ENCODE measurements at places on chromosomes 7 and 10. TPM values are rescaled to one million over a fixed set of nuclear protein-coding genes. Genes with fewer than 3 reads are reported as not detected.

Gene RNF32
- total RNA-seq: not detected

DNA sequence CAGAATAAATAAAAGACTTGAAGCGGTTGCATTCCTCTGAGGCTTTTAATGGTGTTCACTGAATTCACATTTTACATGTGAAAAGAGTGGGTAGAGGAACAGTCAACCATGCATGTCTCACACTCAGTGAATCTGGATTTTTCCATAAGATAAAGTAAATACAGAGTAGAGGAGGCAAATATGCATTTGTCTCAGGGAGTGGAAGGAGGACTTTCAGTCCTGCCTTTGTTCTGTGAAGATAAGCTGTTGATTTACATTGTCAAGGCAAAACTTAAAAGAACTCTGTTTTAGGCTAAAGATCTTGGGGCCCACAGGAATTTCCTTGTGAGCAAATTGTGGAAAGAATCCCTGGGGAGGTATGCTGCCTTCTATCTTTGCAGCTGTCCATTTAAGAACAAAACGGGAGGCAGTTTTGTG lies 825.3 kb upstream of the MBL2 start:
- H3K4me1 ChIP-seq: no peaks in the 10 kb centered on the region
- H3K4me3 ChIP-seq: no peak overlapping the region
- no peaks in the 10 kb centered on the region for H3K36me3 ChIP-seq
- DNase-seq: no peak

Gene ATRNL1
- total RNA-seq: not detected

DNA sequence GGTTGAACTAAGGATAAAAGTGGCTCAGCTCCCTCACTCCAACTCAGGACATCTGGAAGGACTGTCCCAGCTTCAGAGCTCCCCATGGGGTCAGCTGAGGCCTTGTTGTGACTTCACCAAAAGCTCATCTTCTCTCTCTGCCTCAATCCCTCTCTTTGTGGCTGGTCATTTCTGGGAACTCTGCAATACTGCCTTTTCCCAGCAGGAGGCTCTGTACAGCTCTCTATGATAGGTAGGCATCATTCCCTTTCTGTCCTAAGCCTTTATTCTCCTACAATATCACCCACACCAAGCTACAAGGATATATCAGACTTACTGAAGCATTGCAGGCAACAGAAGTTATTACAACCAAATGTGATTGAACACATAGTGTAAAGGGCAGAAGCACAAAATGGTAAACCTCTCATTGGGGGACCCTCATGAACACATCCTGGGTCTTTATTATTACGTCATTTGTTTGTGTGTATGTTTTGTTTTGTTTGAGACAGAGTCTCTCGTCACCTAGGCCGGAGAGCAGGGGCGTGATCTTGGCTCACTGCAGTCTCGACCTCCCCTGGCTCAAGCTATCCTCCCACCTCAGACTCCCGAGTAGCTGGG lies 36.7 kb upstream of the PRPS1L1 start:
- H3K36me3 ChIP-seq: no peaks in the 10 kb centered on the region
- H3K4me1 ChIP-seq: no peaks in the 10 kb centered on the region
- no peak overlapping the region for H3K4me3 ChIP-seq

DNA sequence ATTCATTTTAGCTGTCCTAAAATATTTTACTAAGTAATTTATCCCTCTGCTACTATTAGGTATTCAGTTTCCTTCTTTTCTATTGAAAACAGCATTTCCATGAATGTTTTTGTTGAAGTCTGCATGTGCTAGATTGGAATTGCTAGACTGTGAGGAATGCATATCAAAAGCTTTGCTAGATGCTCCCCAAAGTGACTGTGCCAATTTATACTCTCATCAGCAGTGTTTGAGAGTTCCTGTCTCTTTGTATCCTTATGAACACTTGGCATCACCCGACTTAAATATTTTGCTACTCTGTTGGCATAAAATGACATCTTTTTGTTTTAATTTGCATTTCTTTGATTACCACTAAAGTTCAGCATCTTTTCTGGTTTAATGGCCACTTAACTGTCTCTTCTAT lies 45.0 kb upstream of the PRR15 start:
- H3K27ac ChIP-seq: no peak overlapping the region
- DNase-seq: no peak
- no peak overlapping the region for H3K4me3 ChIP-seq
- H3K36me3 ChIP-seq: no peaks in the 10 kb centered on the region
- H3K4me1 ChIP-seq: no peaks in the 10 kb centered on the region

Gene CUZD1
- total RNA-seq: 0.64 TPM

Gene ZNF467
- 4.3 TPM for total RNA-seq

DNA sequence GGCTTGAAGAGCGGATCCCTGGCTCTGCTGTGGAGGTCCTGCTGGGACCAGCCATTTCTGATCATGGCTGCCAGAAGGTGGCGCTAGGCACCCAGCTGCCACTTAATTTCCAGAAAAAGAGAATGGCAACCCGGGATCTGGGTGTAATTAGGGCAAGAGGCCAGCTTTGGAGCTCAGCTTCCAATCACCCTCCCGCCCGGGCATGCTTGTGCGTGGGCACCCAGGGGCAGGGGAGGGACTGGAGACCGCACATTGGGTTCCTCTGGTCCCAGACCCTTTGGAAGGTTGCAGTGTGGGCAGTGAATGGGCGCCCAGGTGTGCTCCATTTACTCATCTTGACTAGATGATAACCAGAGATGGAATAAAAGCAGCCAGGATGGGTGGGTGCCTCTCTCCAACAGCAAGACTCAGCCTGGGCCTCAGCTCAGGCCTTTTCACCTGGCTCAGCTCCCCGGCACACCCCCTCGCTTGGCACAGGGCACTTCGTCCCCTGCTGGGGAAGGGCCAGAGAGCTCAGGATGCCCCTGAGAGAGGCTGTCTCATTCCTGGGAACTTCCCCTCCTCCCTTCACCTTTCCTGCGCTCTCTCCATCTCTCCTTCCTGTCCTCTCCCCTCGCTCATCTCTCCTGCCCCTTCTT lies 14.7 kb downstream of the FAM241B start:
- no peaks in the 10 kb centered on the region for H3K36me3 ChIP-seq
- H3K4me1 ChIP-seq: no peaks in the 10 kb centered on the region
- DNase-seq: peak; percentile 14
- no peak overlapping the region for H3K27ac ChIP-seq

DNA sequence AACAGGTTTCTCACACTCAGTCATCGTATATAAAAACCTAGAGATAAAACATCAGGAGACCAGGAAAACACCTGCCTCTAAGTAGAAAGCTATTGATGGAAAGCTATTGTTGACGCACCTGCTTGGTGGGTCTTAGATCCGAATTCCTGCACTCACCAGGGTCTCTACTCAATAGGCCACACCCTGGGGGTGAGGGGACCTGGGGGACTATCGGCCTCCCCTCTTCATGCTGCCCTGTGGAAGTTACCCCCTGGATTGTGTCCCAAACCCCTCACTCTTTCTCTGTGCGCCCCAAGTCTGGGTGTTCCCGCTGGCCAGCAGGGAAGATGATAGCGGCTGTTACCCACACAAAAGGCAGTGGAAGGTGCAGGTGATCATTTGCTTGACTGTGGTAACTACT lies 313.0 kb downstream of the WDR37 start:
- H3K4me1 ChIP-seq: no peaks in the 10 kb centered on the region
- H3K27ac ChIP-seq: no peak overlapping the region
- H3K4me3 ChIP-seq: no peak overlapping the region
- no peak for DNase-seq

GRCh38 chr7:39451901-39452300 lies 114.3 kb upstream of the YAE1 start:
- H3K4me3 ChIP-seq: no peak overlapping the region
- H3K27ac ChIP-seq: no peak overlapping the region
- no peaks in the 10 kb centered on the region for H3K36me3 ChIP-seq
- no peak for DNase-seq

DNA sequence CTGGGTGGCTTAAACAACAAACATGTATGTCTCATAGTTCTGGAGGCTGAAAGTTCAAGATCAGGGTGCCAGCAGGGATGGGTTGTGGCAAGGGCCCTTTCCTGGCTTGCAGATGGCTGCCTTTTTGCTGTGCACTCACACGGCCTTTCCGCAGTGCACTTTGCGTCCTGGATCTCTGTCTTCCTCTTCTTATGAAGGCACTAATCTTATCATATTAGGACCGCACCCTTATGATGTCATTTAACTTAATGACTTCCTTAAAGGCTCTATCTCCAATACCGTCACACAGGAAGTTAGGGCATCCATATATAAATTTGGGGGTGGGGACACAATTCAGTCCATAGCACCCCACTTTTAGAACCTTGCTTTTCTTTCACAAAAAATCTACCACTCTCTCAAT lies 255.2 kb downstream of the SNX13 start:
- no peak for DNase-seq
- H3K4me1 ChIP-seq: no peaks in the 10 kb centered on the region
- H3K27ac ChIP-seq: no peak overlapping the region
- H3K4me3 ChIP-seq: no peak overlapping the region

Measured in CD4-positive, alpha-beta T cell (primary cell).